ENCODE measurements at places on chromosomes 1 and 21.
A peak's percentile ranks its signal among the peaks of the same experiment; 100 is the strongest.

- DNase-seq = no peak
Observed at GRCh38 chr1:26401891-26402290, 8.7 kb upstream of the LIN28A start.

GRCh38 chr1:162674034-162674608 lies 41.9 kb downstream of the DDR2 start:
- no peak for DNase-seq

- DNase-seq = no peak
Observed at GRCh38 chr21:38082936-38083485, 166.8 kb upstream of the KCNJ6 start.

DNA sequence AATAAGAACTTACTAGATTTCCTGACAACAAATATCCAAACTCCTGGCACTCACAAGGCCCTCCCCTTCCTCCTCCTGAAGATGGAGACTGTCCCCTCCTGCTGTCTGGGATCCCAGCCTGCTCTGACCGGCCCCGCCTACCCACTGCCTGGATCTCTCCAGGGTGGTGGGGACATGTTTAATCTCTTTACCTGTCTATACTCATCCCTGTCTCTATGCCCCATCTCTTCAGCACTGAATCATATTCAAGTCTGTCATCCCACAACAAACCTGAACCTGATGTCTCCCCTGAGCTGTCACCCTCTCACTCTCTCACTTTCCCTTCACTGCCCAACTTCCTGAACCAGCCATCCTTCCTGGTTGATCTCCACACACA lies 22.1 kb downstream of the MATN1 start:
- DNase-seq = no peak

- DNase-seq = no peak
Observed at GRCh38 chr1:205782627-205783432, 7.5 kb upstream of the RAB29 start.

- DNase-seq = no peak
Observed at GRCh38 chr1:209527372-209527771, 56.1 kb upstream of the CAMK1G start.

GRCh38 chr1:167602840-167603239 lies 27.2 kb upstream of the RCSD1 start:
- DNase-seq = no peak

GRCh38 chr1:64923294-64923718 lies 43.0 kb downstream of the JAK1 start:
- DNase-seq = peak; percentile 17

DNA sequence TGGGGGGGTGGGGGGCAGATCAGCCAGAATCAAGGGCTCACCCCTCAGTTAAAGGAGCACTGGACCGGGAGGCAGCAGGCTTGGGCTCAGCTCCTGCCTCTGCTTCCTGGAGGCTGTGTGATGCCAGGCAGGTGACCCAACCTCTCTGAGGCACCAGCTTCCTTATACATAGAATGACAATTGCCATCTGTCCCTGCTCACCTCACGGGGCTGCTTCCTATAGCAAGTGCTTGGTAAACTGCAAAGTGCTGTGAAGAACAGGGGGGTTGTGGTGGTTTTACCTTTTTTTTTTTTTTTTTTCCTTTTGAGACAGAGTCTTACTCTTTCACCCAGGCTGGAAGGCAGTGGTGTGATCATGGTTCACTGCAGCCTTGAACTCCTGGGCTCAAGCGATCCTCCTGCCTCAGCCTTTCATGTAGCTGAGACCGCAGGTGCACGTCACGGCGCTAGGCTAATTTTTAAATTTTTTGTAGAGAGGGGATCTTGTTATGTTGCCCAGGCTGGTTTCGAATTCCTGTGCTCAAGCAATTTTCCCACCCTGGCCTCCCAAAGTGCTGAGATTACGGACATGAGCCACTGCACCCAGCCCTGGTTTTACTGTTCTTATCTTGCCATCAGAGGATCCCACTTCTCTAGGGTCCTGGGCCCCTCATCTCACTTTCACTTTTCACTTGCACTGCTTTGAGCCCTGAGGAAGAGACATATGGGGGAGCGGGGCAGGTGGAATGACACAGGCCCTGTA lies 11.6 kb downstream of the KCNQ4 start:
- no peak for DNase-seq

DNA sequence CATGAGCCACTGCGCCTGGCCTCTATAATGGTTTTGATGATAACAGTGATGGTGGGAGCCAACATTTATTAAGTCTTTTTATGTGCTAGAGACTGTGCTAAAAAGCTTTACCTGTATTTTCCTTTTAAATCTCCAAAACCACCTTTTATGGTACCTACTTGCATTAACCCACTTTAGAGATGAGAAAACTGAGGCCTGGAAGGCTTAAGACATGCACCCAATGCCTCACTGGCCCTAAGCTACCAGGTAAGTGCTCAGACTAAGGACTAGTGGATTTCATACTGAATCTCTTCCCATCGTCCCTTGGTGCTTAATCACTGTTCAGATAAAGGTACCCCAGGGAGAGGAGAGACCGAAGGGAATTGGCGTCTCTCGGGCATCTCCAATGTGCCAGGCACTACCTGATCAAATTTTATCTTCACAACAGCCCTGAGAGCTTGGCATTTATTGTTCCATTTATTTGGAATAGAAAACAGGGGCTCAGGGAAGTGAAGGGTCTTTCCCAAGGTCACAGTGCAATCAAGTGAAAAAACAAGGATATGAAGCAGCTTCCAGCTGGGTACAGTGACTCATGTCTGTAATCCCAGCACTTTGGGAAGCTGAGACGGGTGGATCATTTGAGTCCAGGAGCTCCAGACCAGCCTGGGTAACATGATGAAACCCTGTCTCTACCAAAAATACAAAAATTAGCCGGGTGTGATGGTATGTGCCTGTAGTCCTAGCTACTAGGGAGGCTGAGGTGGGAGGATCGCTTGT lies 84.2 kb downstream of the LACTBL1 start:
- no peak for DNase-seq

DNA sequence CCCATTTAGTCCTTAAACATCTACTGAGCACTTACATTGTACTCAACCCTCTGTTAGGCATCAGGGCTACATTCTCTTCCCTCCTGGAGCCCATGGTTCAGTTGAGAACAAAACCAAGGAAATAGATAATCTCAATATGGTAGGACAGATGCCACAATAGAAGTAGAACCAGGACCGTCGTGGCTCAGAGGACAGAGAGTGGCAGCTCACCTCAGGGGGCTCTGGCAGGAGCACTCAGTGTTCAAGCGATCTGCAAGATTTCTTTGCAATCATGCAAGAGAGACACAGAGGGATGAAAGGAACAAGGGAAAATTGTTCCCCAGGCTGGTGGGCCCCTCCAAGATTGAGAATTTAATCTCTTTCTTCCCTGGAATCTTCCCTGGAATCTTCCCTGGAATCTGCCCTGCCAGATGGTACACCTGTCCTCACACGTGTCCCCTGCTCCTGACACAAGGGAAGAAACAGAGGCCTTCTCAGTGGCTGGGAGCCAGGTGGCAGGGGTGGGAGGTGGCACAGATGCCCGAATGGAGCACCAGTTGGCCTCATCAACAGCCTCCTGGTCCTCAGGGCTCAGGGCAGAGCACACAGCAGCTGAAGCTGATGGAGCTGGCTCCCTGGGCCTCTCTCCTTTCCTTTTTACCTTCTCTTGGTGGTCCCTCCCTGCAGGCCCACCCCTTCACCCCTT lies 135.4 kb downstream of the PLXNA2 start:
- no peak for DNase-seq

- DNase-seq = no peak
Observed at GRCh38 chr1:88736633-88737248, 52.7 kb downstream of the PKN2 start.

DNA sequence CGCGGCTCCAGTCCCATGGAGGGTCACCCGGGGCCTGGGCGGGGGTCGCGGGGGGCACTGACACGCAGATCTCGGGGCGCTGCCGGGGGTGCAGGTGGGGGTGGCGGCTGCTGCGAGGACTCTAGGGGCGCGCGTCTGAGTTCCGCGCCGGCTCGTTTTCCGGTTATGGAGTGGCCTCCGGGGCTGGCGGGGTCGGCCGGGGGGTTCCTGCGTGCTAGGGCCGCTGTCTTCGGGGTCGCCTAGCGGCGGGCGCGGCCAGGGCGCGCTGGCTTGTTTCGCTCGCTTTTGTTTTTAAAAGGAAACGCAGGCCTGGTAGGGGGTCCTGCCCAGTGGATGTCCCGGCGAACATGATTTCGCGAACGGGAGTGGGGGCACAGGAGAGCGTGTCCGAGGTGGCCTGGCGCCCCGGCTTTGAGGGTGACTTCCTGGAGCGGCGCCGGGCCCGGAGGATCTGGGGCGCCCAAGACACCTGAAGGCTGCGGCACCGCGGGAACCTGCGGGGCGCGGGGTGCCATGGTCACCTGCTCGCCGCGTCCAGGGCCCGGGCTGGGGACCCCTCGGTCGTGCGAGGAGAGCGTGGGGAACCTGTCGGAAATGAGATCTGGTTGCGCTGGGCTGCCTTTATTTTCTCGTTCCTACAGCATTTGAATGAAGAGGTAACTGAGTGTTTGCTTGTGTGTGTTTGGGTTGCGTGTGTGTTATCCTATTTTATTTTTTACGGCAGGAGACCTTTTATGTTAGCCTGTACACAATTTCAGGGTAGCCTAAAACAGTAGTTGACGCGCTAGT lies 618 bp downstream of the ETS2 start:
- no peak for DNase-seq

DNA sequence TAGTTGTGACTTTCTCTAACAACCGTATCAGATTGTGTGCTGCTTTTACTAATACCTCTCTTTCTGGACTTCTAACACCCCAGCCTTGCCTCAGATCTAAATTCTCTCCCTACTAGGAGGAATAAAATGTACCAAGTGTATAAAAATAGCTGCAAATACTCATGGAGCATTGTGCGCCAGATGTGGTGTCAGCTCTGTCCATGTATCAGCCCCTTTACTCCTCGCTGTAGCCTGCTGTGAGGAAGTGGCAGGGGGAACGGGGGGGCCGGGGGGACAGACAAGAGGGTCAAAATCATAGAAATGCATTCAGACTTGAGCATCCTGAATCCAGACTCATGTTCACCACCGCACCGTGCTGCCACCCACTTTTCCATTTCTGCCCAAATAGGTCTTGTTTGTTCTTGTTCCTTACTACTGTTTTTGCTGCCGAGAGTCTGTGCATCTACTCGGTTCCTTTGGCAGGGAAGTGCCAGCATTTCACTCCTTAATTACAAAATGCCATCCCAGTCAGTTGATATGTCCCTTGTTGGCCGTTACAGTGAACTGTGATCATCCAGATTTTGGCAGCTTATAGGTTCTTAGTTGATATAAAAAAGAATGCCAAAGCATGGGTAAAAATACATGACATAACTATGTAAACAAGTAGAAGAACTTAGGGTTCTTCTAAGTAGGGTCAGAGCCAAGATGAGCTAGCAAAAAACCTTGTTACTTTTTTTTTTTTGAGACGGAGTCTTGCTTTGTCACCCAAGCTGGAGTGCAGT lies 76.4 kb downstream of the UBE4B start:
- no peak for DNase-seq

DNA sequence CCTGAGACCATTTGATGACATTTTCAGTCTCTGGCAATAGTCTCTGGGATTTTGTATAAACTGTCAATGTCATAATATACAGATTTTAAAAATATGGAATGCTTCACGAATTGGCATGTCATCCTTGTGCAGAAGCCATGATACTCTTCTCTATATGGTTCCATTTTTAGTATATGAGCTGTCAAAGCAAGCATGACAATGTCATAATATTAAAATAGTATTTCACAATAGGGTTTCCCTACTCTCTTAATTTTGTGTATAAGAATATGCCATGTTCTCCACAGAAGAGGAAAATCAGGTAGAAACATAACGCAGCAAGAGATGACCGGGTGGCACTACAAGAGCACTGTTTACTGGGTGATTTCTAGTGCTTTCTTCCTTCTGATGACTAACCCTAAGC lies 8.3 kb upstream of the DIPK1A start:
- DNase-seq = no peak

DNA sequence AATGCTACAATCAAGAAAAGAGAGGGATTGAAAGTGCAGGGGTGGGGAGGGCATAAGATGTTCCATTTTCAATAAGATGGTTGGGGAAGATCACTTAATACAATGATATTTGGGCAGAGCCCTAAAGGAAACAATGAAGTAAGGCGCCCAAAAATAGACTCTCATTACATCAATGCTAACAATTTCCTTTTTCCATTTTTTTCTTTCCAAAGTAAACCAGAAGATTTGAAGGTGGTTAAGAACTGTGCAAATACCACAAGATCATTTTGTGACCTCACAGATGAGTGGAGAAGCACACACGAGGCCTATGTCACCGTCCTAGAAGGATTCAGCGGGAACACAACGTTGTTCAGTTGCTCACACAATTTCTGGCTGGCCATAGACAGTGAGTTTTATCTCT lies 16.8 kb downstream of the IFNAR2 start:
- DNase-seq = no peak

DNA sequence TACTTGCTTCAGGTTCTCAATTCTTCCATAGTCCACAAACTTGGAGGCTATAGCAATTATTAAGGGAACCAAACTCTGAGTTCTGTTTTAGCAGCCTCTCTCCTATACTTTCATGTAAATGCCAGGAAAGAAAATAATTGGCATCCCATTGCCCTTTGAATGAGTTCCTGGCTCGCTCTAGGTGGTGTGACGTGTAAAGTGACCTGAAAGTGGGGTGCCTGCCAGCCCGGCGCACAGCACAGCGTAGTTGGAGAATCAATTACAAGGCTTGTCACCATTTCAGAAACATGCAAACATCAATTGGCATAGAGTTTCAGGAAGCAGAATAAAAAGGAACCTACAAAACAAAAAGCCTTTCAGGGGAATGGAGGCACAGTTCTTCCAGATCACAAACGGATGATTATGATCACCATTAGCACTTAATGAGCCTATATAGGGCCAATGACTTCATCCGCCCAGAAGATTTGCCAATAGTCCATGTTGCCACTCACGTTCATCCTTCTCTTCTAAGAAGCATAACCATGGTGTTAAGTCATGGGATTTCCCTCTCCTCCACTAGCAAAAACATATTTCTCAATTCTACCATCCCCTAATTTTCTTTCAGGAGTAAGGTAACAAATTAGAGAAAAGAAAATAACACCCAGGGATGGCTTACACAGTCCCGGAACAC lies 354.6 kb upstream of the ADGRL2 start:
- no peak for DNase-seq

DNA sequence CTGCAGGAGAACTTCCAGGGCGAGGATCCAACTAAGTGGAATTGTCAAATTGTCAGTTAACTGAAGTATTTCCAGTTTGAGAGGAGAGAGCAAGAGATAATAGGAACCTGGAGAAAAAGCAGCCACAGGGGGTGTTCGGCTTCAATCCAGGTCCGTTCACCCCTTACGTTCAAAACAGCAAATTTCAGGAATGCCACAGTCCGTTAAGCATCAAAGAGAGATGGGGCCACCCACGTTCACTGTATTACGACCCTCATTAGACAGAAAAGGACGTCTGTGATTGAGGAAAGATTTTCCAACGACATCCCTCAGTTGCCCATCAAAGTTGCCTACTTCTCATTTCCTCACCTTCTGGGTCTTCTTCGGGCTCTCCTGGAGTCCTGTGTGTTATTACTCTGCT lies 422.5 kb upstream of the VAMP3 start:
- DNase-seq = no peak

GRCh38 chr21:45012662-45013259 lies 61.6 kb upstream of the ADARB1 start:
- DNase-seq = no peak
